Sciatic nerve (tissue), 2 donors: ENCODE measurements at places on chromosomes 2 and 18.

DNA sequence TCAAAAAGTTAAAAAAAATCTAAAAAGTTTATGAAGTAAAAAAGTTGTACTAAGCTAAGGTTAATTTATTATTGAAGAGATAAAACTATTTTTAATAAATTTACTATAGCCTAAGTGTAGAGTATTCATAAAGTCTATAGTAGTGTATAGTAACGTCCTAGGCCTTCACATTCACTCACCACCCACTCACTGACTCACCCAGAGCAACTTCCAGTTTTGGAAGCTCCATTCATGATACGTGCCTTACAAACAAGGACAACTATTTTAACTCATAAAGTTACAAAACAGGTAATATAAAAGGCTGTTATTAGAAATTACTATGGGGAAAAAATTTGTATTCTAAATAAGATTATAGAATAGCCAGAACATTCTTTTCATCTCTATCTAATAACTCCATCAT, 158.9 kb upstream of the FN1 start:
- no peak for DNase-seq

GRCh38 chr18:73381699-73382036, 513.9 kb upstream of the NETO1 start:
- DNase-seq, result no peak

GRCh38 chr18:11980163-11980493, 1.2 kb upstream of the IMPA2 start:
- DNase-seq, result peak; percentile 62

GRCh38 chr2:226887940-226888339, 52.1 kb downstream of the RHBDD1 start:
- no peak for DNase-seq

DNA sequence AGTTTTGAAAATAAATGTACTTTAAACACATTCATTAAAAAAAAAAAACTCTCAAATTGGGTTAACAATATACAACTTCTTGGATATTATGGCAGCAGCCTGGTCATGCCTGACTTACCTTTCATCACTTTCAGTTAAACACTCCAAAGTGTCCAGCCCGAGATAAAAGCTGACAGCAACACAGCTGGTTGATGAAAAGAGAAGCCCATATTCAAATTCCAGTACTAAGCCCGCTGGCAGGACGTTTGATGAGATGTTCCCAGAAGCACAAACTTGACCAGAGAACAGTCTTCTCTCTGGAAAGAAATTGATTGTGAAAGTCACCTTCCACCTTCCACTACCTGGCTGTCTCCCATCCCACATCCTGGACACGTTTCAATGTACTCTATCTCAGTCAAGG, 586.3 kb downstream of the TDRD15 start:
- DNase-seq, result no peak

GRCh38 chr2:107585851-107586250, 240.8 kb upstream of the RGPD4 start:
- no peak for DNase-seq

GRCh38 chr2:105917226-105917625, 172.5 kb downstream of the NCK2 start:
- DNase-seq, result no peak

DNA sequence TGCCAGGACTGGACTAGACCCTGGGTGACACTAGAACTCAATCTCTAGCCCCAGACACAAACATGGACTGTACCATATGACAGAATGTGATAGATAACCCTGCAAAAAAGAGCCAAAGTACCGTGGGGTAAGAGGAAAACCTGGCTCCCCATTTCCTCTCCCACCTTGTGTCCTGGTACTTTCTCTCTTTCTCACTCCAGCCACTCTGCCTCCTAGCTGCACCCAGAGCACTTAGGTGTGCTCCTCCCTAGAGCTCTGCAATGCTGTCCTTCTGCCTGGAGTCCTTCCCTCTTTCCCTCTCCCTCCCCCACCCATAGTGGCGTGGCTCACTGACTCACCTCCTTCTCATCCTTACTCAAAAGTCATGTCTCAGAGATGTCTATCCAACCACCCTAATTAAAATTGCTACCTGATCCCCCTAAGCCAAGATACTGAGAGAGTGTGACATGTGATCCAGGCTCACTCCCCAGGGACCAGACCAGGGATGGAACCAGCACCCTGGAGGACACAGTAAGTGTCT, 171.3 kb downstream of the LOXHD1 start:
- no peak for DNase-seq

- no peak for DNase-seq
Measured at GRCh38 chr2:28248511-28248910, 144.1 kb upstream of the FOSL2 start.

DNA sequence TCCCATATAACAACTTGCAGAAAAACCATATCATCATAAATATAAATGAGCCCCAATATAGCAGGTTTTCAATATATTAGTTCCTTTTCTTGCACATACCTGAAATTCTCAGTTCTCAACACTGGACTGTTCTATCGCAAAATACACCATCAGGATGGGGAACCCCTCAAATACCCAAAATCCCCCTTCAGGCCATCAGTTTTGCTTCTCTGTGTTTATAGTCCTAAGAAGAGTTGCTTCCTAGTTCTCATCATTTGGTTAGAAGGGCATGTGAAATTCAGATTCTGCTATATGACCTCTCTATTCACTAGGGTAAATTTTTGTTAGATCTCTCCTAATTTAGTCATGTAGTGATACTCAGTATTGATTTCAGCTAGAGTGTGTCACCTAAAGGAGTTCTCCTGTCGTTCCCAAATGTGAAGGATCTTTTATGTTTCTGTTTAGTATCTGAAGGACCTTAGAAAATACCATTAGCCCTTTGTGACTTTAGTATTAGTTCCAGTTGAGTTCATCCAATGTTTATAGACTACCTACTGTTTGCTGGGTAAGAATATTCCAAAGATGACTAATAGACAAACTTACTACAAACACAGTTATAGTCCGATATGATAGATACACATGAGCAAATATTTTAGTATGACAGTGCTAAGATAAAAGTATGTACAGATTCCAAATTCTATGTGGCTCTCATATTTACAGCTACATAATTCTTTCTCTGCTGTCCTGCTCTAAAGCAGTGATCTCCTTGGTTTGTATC, 115.8 kb downstream of the TTC27 start:
- no peak for DNase-seq

- DNase-seq, result no peak
Measured at GRCh38 chr2:55966401-55967118, 43.0 kb upstream of the EFEMP1 start.

DNA sequence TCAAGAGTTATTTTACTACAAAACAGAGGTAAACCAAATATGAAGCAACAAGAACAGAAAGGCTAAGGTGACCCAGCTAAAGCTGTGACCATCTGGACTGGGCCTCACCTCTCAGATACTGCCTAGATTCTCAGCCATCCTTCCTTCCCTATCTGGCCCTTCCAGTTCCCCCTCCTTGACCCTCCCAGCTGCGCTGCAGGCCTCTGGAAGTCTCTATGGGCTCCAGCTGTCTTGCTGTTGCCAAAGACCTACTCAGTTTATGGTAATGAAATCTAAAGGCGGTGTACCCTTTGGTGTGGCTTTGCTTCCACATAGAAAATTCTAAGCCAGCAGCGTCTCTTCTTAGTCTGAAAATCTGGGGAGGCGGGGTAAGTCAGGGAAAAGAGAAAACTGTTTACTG, 55.7 kb downstream of the ARHGEF33 start:
- DNase-seq, result no peak
